ENCODE measurements at places on chromosomes 4 and X. TPM values are rescaled to one million over a fixed set of nuclear protein-coding genes. Genes with fewer than 3 reads are reported as not detected.

DNA sequence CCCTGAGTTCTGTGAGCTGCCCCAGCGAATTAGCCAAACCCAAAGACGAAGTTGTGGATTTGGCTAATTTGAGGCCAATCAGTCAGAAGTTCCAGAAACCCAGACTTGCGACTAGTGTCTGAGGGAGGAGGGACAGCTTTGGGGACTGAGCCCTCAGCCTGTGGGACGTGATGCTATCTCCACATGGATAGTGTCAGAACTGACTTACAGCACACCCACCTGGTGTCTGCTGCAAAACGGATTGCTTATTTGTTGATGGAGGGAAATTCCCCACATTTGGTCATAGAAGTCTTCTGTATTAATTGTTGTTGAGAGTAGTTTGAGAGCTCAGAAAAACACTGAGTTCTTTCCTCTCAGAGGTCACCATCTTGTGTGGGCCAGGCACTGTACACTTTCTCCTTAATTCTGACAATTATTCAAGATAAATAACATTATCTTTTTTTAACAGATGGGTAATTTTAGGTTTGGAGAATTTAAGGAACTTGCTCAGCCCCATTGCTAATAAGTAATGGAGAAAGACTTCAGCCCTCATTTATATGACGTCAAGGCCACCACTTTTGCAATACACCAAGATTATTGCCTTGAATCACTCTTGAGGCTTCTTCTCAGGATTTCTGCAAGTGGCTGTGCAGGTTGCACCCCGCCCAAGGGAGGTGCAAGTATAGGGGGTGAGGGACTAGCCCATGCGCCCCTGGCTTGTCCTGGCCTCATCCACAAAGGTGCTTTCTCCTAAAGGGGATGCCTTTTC lies 16.7 kb downstream of the CLRN2 start:
- DNase-seq = no peak
- H3K4me1 ChIP-seq = peaks cover 4% of the 10 kb centered on the region
- H3K4me3 ChIP-seq = no peak overlapping the region
- H3K27me3 ChIP-seq = peaks cover 18% of the 10 kb centered on the region
- H3K36me3 ChIP-seq = no peaks in the 10 kb centered on the region

DNA sequence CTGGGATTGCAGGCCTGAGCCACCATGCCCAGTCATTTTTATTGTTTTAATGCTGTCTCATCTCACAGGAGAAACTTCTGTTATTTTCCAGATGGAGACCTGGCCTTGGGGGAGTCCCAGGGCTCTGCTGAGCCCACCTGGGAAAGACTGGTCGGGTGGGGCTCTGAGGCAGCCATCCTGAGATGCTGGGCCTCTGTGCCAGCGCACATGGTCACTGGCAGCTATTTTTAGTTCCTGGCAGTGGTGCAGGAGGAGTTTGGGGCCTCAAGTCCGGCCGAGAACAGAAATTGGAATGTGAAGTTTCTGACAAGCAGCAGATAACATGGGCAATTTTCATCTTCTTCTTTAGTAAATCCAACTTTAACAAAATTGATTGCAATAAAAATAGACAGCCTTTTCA lies 44.5 kb downstream of the SORCS2 start:
- no peaks in the 10 kb centered on the region for H3K27me3 ChIP-seq
- H3K4me3 ChIP-seq = no peak overlapping the region
- no peaks in the 10 kb centered on the region for H3K4me1 ChIP-seq
- H3K36me3 ChIP-seq = no peaks in the 10 kb centered on the region
- H3K27ac ChIP-seq = no peak overlapping the region
- DNase-seq = no peak

DNA sequence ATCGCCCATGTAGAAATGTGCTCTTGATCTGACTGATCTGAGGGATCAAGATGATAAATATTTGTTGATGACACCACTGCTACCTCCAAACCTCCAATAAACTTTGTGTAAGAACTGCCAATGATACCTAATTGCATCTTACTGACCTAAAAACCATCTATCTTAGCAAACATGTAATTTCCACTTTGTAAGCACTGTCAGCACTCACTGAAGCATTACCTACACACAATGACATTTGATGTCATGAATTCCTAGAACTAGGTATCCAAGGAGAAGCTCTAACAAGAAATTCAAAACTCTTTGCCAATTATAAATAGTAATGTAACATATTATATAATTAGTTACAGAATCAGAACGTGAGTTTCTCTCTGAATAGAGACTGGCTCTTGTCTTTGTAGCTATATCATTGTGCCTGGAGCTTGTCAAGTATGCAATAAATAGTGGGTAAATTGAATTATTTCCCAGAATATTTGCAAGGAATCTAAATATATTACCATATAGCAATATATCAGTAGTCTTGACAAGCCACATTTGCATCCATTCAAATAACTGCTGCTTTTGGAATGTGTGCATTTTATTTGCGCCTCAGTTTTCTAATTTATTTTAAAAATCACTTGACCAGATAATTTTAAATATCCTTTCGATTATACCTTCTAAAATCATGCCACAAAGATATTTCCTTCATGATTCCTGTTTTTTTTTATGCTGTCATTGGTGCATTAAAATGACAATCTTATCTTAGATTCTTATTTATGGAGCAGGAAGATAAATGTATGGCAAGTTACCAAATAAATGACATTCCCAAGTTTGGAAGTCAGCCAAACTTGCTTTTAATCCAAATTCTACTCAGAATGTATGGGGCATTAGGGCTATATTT lies 232.3 kb upstream of the NEIL3 start:
- H3K27ac ChIP-seq = no peak overlapping the region
- H3K4me1 ChIP-seq = no peaks in the 10 kb centered on the region
- H3K27me3 ChIP-seq = no peaks in the 10 kb centered on the region
- H3K4me3 ChIP-seq = no peak overlapping the region
- no peaks in the 10 kb centered on the region for H3K36me3 ChIP-seq

GRCh38 chr4:130073145-130073790 lies 977.3 kb downstream of the C4orf33 start:
- no peak for DNase-seq
- no peaks in the 10 kb centered on the region for H3K27me3 ChIP-seq
- H3K4me1 ChIP-seq = no peaks in the 10 kb centered on the region
- no peak overlapping the region for H3K27ac ChIP-seq
- no peak overlapping the region for H3K4me3 ChIP-seq

GRCh38 chrX:87003031-87003430 lies 514.6 kb upstream of the KLHL4 start:
- H3K4me1 ChIP-seq = no peaks in the 10 kb centered on the region
- DNase-seq = no peak
- no peaks in the 10 kb centered on the region for H3K27me3 ChIP-seq
- no peak overlapping the region for H3K27ac ChIP-seq
- H3K36me3 ChIP-seq = no peaks in the 10 kb centered on the region
- H3K4me3 ChIP-seq = no peak overlapping the region

GRCh38 chrX:40663880-40664630 lies 16.7 kb upstream of the CXorf38 start:
- H3K27ac ChIP-seq = peak overlapping the region; percentile 69
- no peak for DNase-seq
- H3K4me1 ChIP-seq = peaks cover 11% of the 10 kb centered on the region
- no peak overlapping the region for H3K4me3 ChIP-seq
- no peaks in the 10 kb centered on the region for H3K27me3 ChIP-seq

DNA sequence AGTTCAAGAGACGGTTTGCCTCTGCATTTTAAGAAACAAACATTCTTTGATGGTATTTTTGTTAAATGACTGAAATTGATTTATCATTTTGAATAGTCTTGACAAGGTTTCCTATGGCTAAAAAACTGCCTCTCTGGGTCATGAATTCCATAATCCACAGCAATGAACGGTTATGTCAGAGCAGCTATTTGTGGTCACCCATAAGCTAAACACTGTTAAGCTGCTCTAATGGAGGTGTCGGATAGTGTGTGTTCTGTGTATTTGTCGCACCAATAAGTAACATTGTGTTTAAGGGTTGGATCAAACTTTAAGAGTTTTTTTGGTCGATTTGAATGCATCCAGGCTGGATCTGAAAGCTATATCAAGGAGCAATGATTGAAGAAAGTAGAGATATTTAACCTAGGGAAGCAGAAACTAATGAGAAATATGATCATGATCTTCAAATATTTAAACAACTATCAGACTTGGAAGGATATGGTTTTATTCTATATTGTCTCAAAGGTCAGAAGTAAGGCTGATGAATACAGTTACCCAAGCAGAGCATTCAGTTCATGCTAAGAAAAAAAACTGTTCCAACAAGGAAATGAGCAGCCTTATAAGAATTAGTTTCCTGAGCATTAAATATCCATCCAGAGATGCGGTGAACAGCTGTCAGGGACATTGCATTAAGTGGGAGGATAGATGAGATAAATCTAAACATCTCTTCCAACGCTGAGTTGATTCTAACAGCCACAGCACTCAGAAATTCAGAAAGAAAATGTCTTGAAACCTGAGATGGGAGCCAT lies 232.3 kb upstream of the RPS6KA3 start:
- H3K27ac ChIP-seq = no peak overlapping the region
- peaks cover 25% of the 10 kb centered on the region for H3K4me1 ChIP-seq
- no peak overlapping the region for H3K4me3 ChIP-seq
- no peak for DNase-seq
- H3K27me3 ChIP-seq = peaks cover 36% of the 10 kb centered on the region
- H3K36me3 ChIP-seq = no peaks in the 10 kb centered on the region

DNA sequence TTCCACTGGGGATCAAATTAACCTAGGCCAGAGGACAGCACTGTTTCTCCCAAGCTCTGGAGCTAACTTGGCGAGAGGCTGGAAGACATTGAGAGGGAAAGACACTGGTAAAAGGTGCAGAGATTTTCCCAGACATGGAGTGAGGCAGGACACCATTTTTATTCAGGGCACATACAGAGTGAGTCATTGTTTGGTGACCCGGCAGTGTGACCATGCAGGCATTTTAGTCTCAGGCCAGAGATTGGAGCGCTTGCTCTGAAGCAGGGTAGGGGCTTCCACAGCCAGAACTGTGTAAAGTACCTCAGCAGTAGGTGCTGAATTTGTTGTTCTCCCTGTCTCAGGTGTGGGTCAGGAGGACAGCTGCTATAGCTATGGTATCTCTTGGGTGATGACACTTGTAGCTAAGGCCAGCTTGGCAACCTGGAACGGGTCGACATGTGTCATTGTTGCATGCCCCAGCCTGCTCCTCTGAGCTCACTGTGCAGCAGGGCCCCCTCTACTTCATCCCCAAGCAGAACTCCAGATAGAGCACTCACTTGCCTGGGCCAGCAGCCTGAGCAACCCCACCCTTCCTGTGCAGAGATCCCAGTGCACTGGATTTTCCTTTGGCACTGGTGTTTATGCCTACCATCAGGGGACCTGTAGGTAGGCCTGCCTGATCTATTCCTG lies 79.8 kb upstream of the ATP8A1 start:
- no peaks in the 10 kb centered on the region for H3K36me3 ChIP-seq
- H3K4me1 ChIP-seq = no peaks in the 10 kb centered on the region
- peaks cover 4% of the 10 kb centered on the region for H3K27me3 ChIP-seq
- no peak overlapping the region for H3K4me3 ChIP-seq
- no peak overlapping the region for H3K27ac ChIP-seq

DNA sequence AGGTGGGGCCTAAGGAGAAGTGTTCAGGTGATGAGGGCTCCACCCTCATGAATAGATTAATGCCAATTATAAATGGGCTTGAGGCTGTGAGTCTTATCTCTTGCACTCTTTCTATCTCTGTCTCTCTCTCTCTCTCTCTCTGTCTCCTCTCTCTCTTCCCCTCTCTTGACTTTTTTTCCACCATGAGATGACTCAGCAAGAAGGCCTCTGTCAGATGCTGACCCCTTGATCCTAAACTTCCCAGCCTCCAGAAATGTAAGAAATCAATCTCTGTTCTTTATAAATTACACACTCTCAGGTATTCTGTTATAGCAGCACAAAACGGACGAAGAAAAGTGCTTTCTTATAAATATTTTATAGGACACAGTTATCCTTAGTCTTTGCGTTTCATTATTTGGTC lies 184.9 kb upstream of the PCDH7 start:
- H3K4me3 ChIP-seq = no peak overlapping the region
- H3K27me3 ChIP-seq = no peaks in the 10 kb centered on the region
- H3K4me1 ChIP-seq = no peaks in the 10 kb centered on the region
- no peak overlapping the region for H3K27ac ChIP-seq

ALPK1 gene
- 17.3 TPM for total RNA-seq

Data from activated CD4-positive, alpha-beta T cell treated with anti-CD3 and anti-CD28 coated beads, Interleukin-2, amount 10 ng/mL, durations not matched to agents 7 days and 5 days (primary cell).